ENCODE measurements at places on chromosomes 1 and 21.

DNA sequence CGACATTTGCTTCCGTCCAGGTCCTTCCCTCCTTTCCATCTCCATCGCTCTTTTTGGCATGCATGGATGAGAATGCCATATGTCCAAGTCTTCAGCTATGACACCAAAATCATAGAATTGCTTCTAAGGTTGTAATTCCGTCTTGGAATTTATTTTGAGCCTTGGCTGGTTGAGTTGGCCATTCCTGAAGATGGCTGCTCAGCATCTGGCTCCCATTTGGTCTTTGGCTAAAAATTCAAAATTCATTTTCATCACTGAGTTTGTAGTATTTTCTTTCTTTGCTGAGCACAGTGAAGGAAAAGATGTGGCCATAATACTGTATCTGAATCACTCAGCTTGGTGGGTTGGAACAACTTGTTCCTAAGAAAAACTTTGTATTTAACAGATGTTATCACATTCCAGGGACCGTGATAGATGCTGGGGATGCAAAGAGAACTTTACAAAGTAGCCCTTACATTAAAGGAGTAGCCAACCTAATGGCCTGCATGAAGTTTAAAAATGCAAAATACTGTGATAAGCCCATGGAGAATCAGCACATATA, 15.6 kb downstream of the JUN start:
- no peak for DNase-seq

GRCh38 chr1:189623336-189623735, 854.3 kb downstream of the BRINP3 start:
- DNase-seq, result no peak

DNA sequence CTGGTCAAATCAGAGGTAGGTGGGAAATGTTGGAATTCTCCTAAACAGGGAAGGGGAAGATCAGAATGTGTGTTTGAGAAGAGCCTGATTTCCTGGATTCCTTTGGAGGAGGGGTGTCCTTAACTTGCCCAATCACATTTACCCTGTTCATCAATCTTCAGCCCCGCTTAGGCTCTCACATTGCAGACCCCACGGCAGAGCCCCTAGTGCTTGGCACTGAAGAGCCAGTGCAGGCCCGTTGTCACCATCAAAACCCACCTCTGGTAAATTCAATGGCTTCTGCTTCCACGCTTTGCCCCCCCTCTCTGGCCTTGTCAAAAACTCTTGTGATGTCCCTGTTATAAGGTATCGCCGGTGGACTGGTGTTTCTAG, 2.3 kb downstream of the AGPAT3 start:
- no peak for DNase-seq

DNA sequence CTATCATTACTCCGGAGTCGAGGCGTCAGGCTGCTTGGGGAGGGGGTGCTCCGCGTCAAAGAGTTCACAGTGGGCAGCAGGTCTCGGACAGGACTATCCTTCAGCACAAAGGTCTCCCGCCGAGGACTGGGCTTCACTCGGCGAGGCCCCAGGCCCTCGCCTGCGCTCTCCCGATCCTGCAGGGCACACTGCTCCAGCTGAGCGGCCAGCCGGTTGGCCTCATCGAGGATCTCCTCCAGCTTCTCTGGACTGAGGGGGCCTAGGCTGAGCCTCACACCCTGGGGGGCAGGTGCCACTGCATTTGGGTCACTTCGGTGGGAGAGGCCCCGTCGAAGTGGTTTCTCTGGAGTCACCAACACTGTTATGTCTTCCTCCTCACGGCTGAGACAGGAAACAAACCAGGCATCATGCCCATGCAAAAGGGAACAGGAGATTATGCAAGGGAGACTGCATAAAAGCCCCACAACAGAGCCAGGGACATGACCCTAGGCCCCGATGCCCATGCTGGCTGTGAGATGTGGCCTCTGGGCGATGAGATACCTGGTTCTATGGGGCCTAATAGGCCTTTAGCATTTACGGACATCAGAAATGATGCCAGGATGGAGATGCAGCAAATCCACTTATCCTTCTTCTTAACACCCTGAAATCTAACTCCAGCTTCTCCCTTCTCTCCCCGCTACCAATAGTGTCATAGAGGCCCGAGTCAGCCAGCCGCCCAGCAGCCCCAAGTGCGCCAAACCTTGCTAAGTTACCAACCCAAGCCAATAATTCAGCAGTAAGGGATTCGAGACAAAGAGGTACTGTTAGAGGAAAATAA, 1.1 kb downstream of the PSRC1 start:
- peak; percentile 77 for DNase-seq

DNA sequence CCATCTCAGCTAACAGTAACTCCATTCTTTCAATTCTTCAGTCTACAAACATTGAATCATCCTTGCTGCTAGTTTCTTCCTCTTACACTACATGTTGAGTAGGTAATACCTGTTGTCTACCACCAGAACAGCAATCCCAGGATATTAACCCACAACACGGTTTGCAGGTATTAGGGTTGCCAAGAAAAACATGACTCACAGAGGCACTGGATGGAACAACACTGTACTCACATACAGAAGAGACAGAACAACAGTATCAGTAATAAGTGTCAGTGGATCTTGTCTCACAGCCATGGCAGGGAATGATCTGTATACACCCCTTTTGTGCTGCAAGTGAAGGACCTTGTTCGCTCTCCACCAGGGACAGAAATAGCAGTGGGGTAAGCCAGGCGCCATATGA, 212.1 kb downstream of the GPR52 start:
- DNase-seq, result no peak

DNA sequence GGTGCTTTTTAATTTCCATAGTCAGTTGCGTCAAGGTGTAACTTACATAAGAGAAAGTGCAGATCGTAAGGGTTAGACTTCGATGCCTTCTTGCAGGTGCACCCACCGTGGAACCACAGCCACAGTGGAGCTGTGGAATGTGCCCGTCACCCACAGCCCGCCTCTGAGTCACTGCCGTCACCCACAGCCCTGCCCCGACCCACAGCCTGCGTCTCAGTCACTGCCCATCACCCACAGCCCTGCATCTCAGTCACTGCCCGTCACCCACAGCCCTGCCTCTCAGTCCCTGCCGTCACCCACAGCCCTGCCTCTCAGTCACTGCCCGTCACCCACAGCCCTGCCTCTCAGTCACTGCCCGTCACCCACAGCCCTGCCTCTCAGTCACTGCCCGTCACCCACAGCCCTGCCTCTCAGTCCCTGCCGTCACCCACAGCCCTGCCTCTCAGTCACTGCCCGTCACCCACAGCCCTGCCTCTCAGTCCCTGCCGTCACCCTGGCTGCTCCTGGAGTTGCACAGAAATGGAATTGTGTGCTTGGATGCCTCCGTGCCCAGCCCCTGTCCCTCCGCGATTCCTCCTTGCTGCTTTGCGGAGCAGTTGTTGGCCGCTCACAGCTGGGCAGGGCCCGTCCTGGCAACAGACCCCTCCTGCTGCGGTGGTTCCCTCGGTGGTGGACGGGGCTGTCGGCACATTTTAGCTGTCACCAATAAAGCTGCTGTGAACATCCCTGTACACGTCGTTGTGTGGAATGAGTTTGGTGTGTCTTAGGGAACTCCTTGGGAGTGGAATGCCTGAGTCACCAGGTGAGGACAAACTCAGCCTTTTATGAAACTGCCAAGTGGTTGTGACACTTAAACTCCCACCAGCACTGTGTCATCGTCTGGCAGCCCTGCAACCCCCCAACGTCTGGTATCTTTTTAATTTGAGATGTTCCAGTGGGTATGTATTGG, 44.9 kb upstream of the COL6A2 start:
- DNase-seq, result no peak

- peak; percentile 40 for DNase-seq
Observed at GRCh38 chr1:10431070-10431730, 967 bp downstream of the CENPS start.
